Pancreas (tissue), 10 donors: ENCODE measurements at places on chromosomes 13 and 19.

- no peak for DNase-seq
Measured at GRCh38 chr13:79197933-79198332, 208.1 kb downstream of the RBM26 start.

GRCh38 chr13:107866032-107866940, 349.1 kb downstream of the LIG4 start:
- DNase-seq: no peak

DNA sequence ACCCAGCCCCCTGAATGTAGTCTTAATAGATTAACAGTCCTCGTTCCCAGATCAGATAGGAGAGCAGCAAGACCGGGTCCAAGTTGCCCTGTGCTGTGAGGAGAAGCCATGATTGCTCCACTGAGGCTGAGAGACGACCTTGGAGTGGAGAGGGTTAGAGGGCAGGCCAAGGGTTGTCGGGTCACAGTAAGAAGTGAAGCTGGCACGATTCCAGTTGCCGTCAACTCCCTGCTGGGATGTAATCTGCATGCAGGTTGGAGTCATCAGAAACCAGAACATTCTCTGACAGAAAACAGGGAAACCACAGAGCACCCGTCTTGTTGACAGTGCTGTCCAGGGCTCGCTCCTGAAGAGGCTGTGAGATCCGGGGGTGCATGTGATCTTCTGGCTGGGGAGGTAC, 19.0 kb upstream of the ATP11A start:
- no peak for DNase-seq

GRCh38 chr19:2329149-2329478, 630 bp downstream of the SPPL2B start:
- no peak for DNase-seq

GRCh38 chr13:75803164-75803611, 167.1 kb downstream of the LMO7 start:
- no peak for DNase-seq

- DNase-seq: no peak
Measured at GRCh38 chr19:47296036-47296435, 13.6 kb upstream of the C5AR1 start.

DNA sequence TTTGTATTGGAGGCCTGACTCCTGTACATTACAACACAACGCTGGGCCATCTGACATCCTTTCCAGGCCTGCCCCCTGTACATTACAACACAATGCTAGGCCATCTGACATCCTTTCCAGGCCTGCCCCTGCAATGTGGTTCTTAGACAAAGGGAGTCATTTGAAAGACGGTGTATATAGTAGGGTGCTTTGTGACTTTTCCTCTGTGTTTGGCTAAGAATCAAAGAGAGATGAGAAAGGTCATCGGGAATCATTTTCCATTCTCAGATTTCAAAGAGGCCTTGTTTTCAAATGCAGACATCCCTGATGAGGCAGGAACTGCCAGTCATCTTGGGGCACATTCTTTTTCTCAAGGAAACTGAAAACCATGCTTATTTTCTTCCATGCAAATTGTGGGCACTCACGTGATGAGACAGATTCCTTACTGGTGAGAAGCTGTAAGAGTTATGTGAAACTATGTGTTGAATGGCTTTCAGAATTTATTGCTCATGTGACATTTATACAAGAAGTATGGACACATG, 551.6 kb downstream of the MYO16 start:
- no peak for DNase-seq

- DNase-seq: no peak
Measured at GRCh38 chr19:38482496-38482895, 49.0 kb downstream of the RYR1 start.

GRCh38 chr13:88022431-88023208, 351.4 kb downstream of the SLITRK5 start:
- DNase-seq: no peak

- peak; percentile 76 for DNase-seq
Measured at GRCh38 chr19:10430505-10431253, 10.3 kb downstream of the PDE4A start.

DNA sequence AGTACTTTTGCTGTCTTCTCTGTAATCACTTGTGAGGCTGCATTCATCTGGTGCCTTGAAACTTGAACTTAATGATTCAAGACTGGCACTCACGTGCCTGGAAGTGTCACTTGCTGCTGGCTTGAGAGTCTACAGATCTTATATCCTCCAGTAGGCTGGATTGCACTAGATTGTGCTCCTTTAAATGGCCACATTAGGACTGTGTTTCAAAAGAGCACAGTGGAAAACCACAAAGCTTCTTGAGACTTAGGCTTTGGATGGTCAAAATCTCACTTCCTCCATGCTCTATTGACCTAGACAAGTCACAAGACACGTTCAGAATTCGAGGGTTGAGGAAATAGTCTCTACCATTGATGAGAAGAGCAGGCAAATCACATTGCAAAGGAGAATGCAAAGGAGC, 1278.8 kb upstream of the MIR17HG start:
- no peak for DNase-seq

- no peak for DNase-seq
Measured at GRCh38 chr19:2189880-2190279, 26.1 kb downstream of the DOT1L start.

DNA sequence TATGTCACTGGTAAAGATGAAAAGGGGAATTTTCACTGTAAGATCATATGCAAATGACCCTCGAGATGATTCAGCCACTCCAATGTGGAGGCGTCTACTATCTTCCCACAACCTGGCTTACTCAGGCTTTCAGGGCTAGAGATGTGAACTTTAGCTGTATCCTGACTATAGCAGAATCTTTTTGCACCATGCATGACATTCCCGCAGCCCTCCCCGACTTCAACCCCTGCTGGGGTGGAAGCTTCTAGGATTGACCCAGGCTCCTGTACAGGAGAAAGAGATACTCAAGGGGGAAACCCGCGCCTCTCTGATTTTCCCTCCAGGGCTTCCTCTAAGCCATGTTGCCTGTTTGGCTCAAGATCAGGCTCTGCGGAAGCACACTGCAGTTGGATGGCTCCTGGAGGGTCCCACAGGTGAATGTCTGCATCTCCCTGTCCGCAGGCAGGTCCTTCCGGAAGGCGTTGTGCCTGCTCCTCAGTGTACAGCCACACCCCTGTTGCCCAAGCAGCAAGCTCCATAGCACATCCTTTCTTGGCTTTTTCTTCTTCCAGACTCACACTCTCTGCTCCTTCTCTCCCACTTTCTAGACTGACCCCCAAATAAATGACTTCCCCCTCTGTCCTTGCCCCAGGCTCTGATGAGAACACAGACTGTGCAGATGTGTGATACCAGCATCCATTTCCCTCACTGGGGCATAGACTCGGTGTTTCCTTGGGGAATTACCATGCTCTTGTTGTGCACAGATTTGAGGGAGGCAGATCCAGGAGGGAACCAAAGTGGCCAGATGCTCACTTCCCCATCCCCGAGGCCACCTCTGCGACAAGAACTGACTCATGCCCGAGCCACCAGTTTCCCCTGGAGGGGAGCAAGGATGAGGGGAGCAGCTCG, 29.1 kb upstream of the POP4 start:
- DNase-seq: no peak

DNA sequence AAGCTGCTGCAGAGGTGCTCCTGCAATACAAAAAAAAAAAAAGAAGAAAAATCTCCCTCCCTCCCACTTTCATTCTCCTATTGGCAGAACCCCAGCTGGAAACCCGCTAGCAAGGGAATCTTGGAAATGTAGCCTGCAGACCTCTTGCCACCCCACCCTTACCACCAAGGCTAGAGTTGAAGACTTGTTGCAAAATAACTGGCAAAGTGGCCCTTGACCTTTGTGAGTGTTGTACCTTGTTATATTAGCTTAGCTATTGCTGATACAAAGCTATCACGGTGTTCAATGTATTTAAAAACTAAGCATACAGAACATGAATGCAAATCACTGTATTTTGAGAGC, 57.5 kb upstream of the KCTD4 start:
- DNase-seq: no peak

DNA sequence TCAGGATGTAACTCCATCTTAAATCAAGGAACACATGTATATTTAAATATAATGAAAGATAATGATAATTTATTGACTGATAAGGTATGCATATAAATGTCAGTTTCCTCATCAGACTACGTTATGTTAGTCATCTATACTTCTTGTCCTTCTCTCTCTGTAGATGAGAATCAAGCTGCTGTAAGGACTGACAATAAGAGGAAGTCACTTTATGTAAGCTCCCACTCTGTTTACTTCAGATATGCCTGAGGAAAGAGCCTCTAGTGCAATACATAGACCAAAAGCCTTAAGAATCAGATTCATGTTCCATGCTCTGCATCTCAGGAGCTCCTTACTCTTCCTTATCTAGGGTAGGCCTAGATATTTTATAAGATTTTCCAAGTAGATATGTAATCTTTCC, 9.6 kb upstream of the SLITRK6 start:
- DNase-seq: no peak

DNA sequence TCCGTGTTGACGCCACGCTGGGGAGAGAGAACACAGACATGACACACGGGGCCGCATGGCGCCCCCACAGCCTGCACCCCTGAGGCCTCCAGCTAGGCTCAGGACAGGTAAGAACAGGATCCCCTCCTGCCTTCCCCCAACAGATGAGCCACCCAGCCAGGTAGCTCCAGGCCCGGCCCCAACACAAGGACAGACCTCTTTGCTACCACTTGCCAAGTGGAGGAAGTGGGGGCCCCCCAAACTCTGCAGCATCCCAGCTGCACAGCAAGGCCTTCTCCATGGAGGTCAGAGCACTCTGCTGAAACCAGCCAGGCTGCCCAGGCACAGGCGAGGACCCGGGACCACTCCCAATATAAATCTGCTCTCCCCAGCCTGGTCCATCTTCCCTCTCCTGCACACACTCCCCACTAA, 31.5 kb downstream of the PEPD start:
- no peak for DNase-seq

DNA sequence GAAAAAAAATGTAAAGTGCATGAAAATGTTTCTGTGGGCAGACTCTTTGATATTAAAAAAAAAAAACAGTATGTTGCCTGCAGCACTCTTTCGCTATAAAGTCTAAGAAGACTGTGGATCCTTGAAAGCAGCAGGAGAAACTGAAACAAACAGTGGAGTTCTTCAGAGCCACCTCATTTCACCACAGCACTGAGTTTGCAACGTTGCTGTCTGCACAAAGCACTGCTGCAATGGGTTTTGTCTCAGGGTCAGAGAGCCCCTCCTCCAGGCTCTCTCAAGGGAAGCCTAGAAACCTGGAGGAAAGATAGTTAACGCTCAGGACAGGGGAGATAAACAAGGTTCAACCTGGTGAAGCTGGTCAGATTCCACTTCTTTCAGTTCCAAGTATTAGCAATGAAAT, 248.7 kb downstream of the EFNB2 start:
- DNase-seq: no peak

DNA sequence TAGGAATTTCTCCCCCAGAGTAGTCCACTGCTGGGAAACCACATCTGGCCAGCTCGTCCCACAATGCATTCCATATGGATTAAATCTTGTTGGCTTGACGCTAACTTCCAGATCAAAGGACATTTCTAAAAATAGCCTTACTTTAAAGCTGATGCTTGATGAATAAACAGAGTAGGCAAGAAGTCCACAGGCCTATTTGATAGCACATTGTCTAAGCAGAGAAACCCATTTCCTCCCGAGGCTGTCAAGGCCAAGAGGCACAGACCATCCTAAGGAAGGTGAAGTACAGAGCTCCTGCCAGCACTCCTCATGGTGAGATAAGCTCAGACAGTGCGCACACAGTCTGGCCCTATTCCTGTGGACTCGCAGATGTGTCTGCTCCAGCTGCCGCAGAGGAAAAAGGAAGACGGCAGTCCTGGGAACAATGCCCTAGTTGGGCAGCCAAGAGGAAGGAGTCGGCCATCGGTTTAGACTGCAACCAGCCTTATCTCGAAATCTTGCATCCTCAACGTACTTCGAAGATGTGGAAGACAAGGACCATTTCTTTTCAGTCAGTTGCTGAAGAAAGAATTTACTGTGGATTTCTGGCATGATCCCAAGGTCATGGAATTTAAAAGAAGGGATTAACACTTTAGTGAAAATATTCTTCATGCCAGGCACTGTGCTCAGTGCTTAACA, 156.8 kb downstream of the RGCC start:
- DNase-seq: no peak
